Uterus (tissue), 4 donors: ENCODE measurements at places on chromosomes 5 and 9. TPM values are rescaled to one million over a fixed set of nuclear protein-coding genes. Genes with fewer than 3 reads are reported as not detected.

GRCh38 chr5:169538944-169539343, 44.6 kb upstream of the SPDL1 start:
- DNase-seq = no peak

C5orf34 gene
- 3.1 TPM for total RNA-seq

NR4A3 gene
- 1.1 TPM for total RNA-seq

DNA sequence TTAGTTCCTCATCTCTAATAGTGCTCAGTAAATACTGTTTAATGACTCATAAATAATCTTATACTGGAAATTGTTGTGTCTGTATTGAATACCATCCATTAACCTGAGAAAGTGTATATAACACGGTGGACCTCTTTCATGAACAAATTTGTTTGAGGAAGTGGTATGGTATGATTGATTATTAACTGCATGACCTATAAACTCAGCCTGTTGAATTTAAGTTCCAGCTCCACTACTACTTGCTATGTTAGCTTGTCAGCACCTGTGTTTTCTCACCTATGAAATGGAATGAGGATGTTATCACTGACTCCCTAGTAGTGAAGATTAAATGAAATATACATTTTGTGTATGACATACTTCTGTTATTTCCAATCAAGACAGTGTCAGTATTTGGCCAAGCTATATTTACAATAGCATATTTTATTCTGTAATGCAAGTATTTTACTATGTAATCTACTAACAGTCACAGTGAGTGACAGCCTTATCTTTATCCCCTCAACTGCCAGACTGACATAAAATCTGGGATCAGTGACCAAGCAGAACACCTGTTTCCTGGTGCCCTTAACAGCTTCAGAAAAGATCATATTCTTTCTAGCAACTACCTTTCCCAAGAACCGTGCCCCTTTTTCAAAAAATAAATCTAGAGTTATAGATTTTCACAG, 77.3 kb upstream of the ITGA1 start:
- no peak for DNase-seq

DNA sequence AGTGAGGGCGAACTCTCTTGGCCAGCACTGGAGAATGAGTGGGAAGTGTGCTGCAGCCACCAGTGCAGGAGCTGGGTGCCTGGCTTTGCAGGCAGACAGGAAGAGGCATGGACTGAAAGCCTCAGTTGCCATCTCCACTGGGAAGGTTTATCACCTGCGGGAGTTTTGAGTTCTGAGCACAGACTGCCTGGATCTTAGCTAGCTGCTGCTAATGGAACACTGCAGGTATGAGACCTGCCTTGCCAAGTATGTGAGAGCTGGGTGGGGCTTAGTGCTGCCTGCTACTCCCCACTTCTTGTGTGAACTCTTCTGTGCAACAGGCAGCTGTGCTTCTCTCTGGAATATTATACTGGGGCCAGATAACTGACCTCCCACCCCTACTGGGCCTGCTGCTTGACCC, 424.1 kb downstream of the TLR4 start:
- DNase-seq = no peak

GRCh38 chr9:1922026-1922425, 93.1 kb upstream of the SMARCA2 start:
- no peak for DNase-seq

GRCh38 chr5:31119938-31120641, 73.4 kb upstream of the CDH6 start:
- DNase-seq = no peak

- no peak for DNase-seq
Measured at GRCh38 chr5:173638126-173639040, 21.9 kb upstream of the BOD1 start.

DNA sequence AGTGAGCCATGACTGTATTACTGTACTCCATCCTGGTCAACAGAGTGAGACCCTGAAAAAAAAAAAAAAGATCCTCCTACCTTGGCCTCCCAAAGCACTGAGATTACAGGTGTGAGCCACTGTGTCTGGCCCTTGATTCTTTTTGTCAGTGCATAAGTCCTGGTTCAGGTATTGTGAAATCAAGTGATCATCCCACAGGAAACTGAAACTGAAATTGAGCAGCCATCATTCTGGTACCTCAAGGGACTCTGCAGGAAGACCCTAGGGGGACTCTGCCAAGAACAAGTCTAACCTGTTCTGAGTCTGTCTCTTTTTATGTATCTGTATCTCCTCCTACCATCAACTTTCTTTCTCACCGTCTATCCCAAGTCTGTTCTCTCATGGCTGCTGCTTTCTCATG, 1.9 kb upstream of the DCAF10 start:
- DNase-seq = no peak

TRIM7 gene
- 1.9 TPM for total RNA-seq

GRCh38 chr5:84961193-84961592, 576.5 kb upstream of the EDIL3 start:
- DNase-seq = no peak

GRCh38 chr9:5950261-5950660, 59.6 kb downstream of the MLANA start:
- no peak for DNase-seq

DNA sequence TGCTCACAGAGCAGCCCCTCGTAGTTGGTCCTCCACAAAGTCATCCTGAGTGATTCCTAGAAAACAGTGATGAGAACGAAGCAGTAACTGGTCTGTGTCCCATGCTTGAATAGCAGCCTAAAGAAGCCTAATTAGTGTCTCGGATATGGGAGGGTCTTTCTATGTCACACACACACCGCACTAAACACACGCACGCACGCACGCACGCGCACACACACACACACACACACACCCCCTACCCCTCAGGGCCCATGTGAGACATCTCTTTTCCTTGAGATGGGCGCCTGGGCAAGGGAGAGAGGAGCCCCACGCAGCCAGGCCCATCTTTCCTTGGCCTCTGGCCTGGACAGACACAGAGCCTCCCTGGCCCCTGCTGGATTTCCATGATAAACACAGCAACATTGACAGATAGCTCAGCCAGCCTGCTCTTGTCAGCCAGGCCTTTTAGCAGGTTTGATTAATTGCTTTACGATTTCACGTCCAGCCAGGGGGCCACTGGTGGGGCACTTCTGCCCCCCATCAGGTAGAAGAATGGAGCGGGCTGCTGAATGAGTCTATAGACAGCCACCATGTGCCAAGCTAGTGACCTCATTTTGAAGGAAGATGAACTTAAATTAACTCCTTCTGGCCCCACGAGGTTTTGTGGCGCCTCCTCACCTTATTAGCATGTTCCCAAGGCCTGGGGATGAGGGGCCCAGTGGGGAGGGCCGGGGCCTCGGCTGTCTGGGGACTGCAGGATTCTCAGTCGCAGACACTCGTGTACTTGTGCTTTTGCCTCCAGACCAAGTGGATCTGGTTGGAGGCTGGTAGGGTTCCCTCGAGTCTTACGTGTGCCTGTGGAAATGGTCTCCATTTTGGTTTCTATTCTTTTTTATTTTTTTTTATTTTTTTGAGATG, 36.2 kb upstream of the PRDM12 start:
- DNase-seq = no peak

DNA sequence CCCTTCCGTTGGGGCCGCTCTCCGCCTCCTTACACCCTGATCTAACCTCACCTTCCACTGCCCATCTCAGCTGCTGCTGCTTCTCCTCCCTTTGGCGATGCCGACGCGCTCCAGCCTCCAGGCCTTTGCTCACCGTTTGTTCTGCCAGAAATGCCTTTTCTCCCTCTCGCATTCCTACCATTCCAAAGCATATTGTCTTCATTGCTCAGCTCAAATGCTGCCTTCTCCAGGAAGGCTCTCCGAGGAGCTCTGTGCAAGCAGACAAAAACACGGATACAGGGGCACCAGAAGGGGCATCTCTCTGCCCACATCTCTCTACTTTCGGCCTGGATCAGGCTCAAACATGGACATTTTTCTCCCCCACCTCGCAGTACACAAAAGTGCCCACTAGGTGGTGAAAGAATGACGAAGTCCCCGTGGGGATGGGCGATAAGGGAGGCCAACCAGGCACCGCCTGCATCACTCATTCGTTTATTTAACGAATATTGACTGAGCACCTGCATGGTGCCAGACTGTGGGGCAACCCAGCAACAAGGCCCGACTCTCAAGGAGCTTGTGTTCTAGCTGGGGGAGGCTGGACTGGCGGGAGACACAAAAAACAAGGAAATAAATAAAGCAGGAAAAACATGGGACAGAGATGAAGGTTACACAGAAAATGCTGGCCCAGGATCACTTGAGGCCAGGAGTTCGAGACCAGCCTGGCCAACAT, 7.3 kb upstream of the GRHPR start:
- peak; percentile 62 for DNase-seq

GRCh38 chr5:36889264-36889663, 12.7 kb downstream of the NIPBL start:
- no peak for DNase-seq

UBAP1 gene
- total RNA-seq = 17.1 TPM

GRCh38 chr5:16639206-16639605, 22.4 kb upstream of the RETREG1 start:
- no peak for DNase-seq

DEPDC1B gene
- total RNA-seq = not detected

- DNase-seq = no peak
Measured at GRCh38 chr5:38739011-38739704, 106.7 kb upstream of the OSMR start.

DNA sequence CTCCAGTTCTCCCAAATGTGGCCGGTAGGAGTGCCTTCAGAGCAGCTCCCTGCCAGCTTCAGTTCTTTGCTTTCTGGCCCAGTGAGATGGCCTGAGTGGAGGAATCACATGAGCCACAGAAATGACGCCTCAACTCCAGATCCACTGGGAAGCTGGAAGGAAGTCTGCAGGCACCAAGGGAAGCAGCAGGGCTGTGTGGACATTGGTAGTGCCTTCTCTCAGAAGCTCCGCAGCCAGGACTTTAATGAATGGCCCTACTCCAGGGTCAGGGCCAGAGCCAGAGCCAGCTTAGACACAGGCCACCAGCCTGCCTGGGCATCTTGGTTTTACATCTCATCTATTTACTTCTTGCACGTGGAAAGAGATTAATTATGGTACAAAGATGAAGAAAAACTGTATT, 12.0 kb upstream of the PSMB7 start:
- DNase-seq = no peak

BNC2 gene
- total RNA-seq = 93.2 TPM

SHLD3 gene
- total RNA-seq = 0.77 TPM

DNA sequence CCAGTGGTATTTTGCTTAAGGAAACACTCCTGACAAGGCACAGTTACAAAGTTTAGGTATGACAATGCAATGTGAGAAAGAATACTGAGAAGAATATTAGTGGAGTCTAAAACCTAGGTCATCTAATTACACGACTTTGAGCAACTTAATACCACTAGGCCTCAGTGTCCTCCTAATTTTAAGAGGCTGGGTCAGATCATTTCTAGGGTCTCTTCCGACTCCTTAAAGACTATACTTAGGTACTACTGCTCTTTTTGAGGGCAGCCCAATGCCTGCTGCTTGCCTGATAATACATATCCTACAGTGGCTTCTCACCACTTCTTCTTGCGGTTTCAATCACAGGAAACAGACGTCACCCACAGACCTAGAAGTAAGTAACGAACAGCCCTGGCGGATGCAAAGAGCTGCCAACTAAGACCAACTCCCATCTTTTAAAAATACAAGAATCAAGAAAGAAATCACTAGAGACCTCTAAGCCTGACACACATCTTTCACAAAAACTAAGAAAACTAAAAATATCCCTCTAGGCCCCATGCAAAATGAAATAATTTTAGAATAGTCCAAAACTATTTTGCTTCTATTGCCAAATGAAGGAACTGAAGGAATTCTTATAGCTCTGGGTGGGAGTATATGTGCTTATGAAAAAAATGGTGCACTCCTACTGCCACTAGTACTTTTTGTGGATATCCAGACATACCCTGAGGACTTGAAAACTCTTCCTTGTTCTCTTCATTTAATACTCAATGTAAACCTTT, 13.1 kb downstream of the DIAPH1 start:
- DNase-seq = no peak

DNA sequence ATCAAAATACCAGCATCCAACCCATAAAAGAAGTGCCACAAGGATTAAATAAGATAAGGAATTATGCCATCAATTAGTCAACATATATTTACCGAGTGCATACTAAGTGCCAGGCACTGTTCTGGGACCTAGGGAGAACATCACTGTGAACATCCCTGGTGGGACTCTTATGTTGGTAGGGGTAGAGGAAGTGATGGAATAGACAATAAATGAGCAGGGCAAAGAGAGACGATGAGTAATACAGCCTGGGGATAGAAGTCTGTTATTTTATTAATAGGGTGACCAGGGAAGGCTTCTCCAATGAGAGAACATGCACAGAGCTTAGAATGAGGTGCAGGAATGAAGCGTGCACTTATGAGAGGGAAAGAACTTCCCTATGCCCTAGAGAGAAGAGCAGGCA, 47.4 kb upstream of the VLDLR start:
- DNase-seq = no peak

PCDHGA2 gene
- total RNA-seq = 8.2 TPM

DNA sequence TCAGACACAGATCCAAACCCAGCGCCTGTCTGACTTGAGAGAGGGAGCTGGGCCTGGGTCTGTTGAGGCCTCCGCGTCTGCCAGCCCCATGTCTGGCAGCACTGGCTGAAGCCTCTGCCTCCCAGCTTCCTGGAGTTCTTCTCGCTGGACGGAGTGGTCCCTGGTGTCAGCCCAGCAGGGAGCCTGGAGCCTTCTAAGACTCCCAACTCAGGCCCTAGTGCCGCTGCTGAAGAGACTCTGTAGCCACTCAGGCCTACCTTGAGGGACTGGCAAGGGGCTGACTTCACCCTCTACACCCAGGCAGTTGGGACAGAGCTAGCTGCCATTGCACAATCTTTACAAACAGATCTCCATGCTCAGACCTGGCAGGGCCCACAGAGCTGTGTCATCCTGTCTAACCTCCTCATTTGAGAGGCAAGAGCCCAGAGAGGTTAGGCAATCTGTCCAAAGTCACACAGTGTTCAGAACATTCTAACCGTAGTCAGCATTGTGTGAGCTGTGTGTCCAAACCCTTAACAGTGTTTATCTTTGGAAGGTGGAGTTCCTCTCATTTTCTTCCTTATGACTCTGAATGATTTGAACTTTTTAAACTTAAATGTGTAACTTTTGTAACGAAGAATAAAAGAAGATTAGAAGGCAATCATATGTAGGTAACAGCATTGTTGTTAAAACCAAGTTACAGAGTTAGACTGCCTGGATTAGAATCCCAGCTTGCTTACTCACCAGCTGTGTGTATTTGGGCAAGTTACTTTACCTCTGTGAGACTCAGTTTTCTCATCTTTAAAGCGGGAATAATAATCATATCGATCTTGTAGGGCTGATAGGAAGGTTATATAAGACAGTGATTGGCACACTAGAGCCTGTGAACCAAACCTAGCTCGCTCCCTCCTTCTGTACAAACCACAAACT, 4.6 kb upstream of the DUSP1 start:
- DNase-seq = peak; percentile 74

DNA sequence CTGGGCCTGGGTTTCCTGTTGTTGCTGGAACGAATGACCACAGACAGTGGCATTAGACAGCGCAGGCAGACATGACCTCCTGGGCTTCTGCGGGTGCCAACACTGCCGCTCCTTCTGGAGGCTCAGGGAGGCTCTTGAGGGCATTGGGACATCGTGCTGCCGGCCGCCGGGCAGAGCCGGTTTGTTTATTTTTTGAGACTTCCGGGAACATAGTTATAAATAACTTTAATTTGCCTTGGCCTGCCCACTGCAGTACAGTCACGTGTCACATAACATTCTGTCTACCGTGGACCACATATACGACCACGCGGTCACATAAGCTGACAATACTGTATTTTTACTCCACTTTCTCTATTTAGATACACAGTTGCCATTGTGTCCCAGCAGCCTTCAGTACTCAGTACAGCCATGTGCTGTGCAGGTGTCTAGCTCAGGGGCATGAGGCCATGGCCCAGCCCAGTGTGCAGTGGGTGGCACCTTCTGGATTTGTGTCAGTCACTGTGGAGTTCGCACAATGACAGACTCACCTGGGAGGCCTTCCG, 8.2 kb upstream of the TOR4A start:
- no peak for DNase-seq
